ENCODE measurements at places on chromosomes 7 and 10. TPM values are rescaled to one million over a fixed set of nuclear protein-coding genes. Genes with fewer than 3 reads are reported as not detected.

Gene CASTOR2
- polyA plus RNA-seq: 27.6 TPM

Gene CFAP70
- polyA plus RNA-seq: 1.9 TPM

Gene TRIM56
- 9.4 TPM for polyA plus RNA-seq

Gene ITIH5
- polyA plus RNA-seq: 42.2 TPM

Gene PPP3CB
- 184 TPM for polyA plus RNA-seq

Gene HMX3
- not detected for polyA plus RNA-seq

Gene AKR1B15
- 0.26 TPM for polyA plus RNA-seq

All from hindlimb muscle (tissue), 1 donor.